Endothelial cell (in vitro differentiated cells): ENCODE measurements at places on chromosomes 5 and 9. TPM values are rescaled to one million over a fixed set of nuclear protein-coding genes. Genes with fewer than 3 reads are reported as not detected.

The SOWAHA gene
- not detected for total RNA-seq

The SLC6A19 gene
- not detected for total RNA-seq

DNA sequence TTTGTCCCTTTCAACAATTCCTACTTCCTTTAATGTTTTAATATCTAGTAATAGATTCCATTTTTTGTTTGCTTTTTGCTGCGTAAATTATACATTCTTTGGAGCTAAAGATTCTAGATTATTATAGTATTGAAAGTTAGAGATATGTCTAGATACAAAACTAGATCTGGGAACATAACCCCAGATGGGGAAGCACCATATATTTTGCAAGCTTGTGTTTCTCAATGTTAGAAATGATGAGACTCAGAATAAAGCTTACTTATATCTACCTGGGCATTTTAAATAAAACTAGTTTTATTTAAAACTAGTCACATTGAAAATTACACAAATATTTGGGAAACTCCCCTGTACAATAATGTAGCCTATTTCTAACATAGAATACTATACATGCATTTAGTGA is 32.2 kb downstream of the TRIO start:
- H3K4me1 ChIP-seq = peaks cover 54% of the 10 kb centered on the region
- H3K36me3 ChIP-seq = no peaks in the 10 kb centered on the region
- no peak for DNase-seq
- no peak overlapping the region for H3K4me3 ChIP-seq
- H3K27me3 ChIP-seq = peaks cover 5% of the 10 kb centered on the region

DNA sequence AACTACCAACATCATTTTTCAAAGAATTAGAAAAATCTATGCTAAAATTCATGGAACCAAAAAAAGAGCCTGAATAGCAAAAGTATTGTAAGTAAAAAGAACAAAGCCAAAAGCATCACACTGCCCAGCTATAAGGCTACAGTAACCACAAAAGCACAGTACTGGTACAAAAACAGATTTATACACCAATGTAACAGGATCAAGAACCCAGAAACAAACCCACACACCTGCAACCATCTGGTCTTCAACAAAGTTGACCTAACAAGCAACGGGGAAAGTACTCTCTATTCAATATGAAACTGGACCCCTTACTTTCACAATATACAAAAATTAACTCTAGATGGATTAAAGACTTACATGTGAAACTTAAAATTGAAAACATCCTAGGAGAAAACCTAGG is 94.2 kb upstream of the TARS1 start:
- H3K4me1 ChIP-seq = no peaks in the 10 kb centered on the region
- H3K4me3 ChIP-seq = no peak overlapping the region
- no peaks in the 10 kb centered on the region for H3K27me3 ChIP-seq
- H3K27ac ChIP-seq = no peak overlapping the region

DNA sequence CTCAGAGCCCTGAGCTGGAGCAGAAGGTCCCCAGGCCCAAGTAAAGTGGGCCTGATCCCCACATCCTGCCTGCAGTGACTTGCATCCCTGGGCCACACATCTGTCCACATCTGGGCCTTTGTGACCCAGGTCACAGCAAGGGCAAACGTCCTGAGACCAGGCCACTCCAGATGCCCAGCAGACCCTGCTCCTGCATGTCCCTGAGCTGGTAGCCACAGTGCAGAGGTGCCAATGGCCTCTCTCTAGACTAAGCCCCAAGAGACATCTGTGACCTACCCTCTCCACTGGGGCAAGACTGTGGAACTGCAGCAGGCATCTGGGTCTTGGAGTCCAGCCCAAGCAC is 2.5 kb downstream of the FLT4 start:
- H3K36me3 ChIP-seq = peaks cover 40% of the 10 kb centered on the region
- DNase-seq = no peak
- peak overlapping the region; percentile 99 for H3K4me3 ChIP-seq
- H3K27ac ChIP-seq = peak overlapping the region; percentile 97
- peaks cover 31% of the 10 kb centered on the region for H3K27me3 ChIP-seq

GRCh38 chr9:38149647-38150046 is 80.6 kb upstream of the SHB start:
- peaks cover 4% of the 10 kb centered on the region for H3K4me1 ChIP-seq
- H3K27me3 ChIP-seq = no peaks in the 10 kb centered on the region
- H3K4me3 ChIP-seq = no peak overlapping the region

DNA sequence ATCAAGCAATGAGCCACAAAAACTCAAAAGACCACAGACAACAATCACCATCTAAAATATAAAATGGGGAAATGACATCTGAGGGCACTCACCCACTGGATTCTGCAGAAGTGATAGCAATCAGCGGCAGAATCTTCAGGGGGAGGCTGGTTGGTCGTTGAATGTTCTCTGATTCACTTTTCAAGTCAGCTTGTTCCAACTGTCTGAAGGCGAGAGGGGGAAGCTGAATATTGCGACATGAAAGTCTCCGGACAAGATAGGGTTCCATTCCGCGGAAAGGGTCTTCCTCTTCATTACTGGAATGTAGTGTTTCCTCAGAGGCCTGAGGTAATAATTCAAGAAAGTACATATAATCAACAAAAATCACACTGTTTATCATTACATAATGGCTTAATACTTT is 94.9 kb upstream of the PDE4D start:
- no peak overlapping the region for H3K4me3 ChIP-seq
- H3K4me1 ChIP-seq = no peaks in the 10 kb centered on the region
- H3K27ac ChIP-seq = no peak overlapping the region
- H3K36me3 ChIP-seq = no peaks in the 10 kb centered on the region
- DNase-seq = no peak
- H3K27me3 ChIP-seq = no peaks in the 10 kb centered on the region
